Naive thymus-derived CD8-positive, alpha-beta T cell (primary cell): ENCODE measurements at places on chromosomes 6 and 20.

DNA sequence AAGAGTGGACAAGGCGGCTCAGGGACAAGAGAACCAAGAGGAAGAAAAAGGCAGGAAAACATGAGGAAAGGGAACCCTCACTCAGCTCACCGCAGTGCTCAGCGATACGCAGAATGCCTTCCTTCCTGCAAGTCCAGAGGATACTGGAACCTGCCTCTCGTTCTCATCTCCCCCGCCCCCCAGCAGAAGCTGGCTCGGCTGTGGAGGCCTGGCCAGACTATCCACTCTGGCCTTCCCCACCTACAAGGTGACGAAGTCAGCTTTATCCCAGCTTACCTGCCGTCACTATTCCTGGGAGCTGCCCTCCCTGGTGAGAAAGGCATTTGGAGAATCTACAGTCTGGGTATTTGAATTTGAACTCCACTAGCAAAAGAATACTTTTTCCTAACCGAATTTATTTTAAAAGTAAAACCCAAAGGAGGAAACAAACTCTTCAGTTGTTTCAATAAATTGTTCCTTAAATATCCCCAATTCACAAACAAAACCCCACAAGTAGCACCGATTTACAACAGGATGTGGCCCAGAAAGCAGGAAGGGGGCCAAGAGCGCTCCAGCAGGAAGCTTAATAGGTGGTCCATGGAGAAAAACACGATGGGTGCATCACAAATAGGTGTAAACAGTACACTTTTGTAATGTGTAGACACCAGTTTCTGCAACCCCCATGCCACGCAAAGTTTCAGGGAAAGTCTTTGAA is 2.1 kb upstream of the DIDO1 start:
- DNase-seq = no peak

GRCh38 chr6:26394289-26394688 is 7.8 kb upstream of the BTN3A1 start:
- no peak for DNase-seq

GRCh38 chr20:56005389-56005715 is at the start of gene CBLN4:
Gene CBLN4, minus strand, starts transcription at chr20:56005519. Its CDS starts 1,348 bp downstream, at chr20:56004171.
- no peak for DNase-seq

DNA sequence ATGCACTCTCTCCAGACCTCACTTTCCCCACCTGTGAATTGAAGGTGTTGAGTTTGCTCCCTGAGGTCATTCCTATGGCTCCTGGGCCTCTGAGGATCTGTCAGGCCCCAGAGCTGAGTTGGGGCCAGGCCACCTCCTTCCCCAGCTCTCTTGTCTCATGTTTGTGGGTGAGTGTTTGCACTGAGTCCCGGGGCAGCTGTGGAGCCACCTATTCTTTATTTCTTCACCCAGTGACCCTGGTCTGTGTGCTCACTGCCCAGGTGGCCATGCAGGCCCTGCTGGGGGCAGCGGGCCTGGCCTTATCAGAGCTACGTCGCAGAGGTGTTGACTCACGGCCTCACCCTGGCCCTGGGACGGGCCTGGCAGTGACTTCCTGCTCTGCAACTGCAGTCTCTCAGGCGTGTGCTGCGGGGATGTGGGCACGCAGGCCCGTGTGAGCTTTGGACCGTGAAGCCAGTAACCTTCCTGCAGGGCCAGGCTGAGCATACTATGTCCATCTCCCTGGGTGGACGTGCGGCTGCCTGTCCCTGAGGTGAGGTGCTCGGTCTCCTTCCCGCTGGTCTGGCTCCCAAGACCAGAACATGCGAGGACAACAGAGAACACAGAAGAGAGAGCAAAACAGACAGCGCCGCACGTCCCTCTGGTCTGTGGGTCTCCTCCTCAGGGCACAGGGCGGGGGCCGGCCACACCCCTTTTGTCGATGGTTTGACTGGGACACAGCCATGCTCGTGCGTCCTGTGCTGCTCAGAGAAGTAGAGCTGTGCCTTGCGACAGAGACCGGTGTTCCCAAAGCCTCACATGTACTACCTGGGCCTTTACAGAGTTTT is 12.1 kb downstream of the TMEM181 start:
- no peak for DNase-seq

- no peak for DNase-seq
Observed at GRCh38 chr6:113971741-113972140, 793 bp upstream of the HDAC2 start.

DNA sequence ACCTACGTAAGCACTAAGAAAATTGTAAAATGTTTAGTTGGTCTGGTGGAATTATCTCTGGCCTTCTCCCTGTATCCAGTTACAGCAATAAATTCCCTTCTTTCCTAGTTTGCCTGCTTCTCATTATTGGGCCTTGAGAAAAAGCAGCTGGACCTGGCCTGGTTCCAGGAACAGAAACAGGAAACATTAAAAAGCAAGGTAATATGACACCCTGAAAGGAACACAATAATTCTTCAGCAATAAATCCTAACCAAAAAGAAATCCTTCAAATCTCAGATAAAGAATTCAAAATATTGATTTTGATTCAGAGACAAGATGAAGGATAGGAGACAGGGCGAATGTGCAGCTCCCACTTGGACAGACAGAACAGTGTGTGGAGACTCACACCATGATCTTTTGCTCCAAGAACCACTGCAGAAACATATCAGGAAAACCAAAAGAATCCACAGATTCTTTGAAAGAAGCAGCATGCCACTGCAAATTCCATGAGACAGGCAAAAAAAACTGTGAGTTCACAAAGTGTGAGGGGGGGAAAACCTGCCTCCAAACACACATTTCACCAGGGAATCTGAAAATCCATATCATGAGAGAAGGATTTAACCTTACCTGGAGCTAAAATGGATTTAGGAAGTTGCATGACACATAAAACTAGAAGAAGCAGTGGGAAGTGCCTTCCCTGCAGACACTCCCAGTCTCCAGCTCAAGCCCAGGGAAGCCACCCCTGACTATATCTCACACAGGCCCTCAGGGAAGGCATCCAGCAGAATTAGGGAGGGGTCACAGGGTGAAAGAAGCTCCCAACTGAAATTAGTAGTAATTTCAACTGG is 28.9 kb downstream of the TREM1 start:
- no peak for DNase-seq
